ENCODE measurements at places on chromosomes 16 and 17.

DNA sequence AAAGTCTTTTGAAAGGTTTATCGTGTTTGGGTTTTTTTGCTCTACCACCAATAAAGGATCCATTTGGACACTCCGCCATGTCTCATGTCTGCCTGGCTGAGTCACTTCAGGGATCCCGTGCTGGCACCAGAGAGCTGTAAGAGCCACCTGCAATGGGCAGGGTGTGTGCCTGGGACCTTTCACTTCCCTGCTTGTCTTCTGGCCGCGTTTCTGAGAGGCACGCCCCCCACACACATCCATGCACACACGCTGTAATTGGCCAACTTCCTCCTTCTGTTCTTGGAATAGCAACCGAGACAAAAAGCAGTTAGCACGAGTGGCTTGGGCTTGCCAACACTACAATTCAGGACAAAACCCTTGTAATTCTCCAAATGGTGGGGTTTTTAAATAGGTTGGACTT, 9.8 kb upstream of the SOST start:
- DNase-seq: no peak

- no peak for DNase-seq
Measured at GRCh38 chr16:2432801-2433505, 3.7 kb downstream of the CCNF start.

GRCh38 chr16:62814891-62815290, 778.7 kb upstream of the CDH8 start:
- DNase-seq: no peak

DNA sequence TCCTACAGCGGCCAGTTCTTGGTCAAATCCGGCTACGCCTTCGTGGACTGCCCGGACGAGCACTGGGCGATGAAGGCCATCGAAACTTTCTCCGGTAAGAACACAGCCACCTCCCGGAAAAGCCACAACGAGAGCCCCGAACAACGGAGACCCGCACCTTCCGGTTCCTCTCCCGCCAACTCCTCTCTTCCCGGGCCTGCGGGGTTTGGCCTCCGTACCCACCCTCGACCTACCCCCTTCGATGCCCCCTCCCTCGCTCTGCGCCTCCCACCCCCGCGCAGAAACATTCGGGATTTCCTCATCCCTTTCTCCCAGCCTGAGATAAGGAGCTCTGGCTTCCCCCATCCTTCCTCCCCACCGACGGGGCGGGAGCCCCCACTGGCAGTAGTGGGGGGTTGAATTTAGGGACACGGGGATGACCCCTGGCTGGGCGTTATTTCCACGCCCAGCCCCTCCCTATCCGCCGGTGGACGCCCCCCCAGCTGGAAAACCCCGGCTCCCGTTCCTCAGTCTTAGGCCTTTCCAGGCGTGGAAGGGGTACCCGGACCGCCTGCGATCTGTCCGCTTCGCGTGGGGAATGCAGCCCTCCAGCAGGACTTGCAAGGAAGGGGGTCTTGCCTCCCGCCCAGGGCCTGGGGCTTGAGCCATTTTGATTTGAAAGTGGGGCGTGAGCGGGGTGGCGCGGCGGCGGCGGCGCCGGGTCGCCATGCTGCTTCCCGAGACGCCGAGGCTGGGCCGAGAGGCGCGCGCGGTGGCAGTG, 822 bp downstream of the IGF2BP1 start:
- no peak for DNase-seq

- no peak for DNase-seq
Measured at GRCh38 chr17:33680472-33680871, 387.4 kb upstream of the ASIC2 start.

DNA sequence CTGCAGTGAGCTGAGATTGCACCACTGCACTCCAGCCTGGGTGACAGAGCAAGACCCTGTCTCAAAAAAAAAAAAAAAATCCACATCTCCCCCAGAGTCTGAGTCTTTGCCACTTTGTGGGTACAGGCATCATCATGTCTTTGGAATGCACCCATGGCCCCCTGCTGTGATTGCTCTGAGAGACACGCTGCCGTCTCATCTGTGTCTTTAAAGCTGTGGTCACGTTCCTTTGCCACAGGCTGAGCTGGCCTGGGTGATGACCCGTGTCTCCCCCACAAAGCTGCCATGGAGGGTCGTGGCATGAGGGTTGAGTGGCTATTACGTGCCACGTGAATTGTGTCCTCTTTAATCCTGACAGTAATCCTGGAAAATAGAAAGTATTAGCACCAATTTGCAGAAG, 20.2 kb downstream of the CRISPLD2 start:
- peak; percentile 25 for DNase-seq

DNA sequence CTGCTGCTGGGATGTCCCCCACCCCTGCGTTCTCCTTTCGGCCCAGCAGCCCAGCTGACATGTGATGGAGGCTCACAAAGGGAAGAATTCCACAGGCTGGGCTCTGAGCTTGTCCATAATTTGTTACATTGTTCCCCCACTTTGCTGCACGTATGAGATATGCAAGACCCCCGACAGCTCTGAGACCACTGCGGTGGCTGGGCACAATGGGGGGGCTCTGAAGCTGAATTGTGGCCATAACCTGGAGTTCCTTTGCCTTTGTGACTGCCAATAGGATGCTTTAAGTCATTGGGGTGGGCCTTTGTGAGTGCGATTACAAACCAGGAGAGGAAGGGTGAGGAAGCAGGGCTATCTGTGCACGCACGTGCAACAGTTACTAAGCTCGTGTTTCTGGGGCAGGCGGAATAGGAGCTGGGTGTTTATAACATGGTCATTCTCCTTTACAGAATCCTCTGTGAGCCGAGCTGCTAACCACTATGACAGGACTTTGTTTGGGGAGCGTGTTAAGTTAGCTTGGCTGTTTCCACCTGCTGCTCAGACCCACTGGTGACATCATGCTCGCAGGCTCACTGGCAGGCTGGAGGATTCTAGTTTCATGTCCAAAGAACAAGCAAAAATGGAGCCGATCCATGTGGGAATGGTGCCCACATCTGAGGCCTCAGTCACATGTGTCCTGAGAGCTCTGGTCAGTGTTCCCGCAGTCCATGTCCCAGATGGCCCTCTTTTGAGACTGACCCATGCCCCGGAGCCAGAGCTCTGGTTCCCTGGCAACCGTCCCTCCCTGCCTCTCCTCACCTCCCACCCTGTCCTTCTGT, 208.3 kb upstream of the SALL1 start:
- DNase-seq: no peak

DNA sequence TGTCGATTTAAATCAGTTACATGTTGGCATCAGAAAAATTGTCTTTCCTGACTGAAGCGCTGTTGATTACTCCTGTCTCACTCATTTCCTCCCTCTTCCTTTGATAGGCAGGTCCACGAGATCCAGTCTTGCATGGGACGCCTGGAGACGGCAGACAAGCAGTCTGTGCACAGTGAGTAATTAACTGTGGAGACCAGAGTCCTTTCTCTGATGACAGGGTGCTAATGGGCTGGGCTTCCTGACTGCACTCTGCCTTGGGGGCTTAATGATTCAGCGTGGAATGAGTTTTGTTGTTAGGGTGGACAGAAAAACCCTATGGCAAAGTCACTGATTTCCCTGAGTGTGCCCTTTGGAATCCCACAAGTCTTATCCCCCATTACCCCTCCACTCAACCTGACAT, 6.5 kb downstream of the GOSR2 start:
- no peak for DNase-seq

DNA sequence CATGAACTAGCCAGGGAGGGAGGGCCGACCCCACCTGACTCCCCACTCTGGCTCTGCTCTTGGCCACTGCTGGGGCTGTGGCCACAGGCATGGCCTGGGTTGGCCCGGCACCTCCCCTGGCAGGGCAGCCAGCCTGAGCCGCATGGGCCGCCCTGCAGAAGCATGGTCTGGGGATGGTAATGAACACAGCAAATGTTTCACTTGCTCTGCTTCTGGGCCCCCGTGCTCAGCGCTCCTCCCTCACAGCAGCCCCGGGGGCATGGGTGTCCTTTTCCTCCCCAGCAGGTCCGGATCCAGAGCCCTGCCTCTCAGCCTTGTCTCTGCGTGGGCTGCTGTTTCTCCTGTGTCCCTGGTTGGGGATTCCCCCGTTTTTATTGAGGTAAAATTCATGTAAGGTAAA, 30.9 kb upstream of the KCNJ12 start:
- no peak for DNase-seq

Data from SW480 (cell line).